ENCODE measurements at places on chromosomes 13 and 19.

GRCh38 chr19:50500060-50500752 lies 10.8 kb downstream of the JOSD2 start:
- DNase-seq = peak; percentile 59

DNA sequence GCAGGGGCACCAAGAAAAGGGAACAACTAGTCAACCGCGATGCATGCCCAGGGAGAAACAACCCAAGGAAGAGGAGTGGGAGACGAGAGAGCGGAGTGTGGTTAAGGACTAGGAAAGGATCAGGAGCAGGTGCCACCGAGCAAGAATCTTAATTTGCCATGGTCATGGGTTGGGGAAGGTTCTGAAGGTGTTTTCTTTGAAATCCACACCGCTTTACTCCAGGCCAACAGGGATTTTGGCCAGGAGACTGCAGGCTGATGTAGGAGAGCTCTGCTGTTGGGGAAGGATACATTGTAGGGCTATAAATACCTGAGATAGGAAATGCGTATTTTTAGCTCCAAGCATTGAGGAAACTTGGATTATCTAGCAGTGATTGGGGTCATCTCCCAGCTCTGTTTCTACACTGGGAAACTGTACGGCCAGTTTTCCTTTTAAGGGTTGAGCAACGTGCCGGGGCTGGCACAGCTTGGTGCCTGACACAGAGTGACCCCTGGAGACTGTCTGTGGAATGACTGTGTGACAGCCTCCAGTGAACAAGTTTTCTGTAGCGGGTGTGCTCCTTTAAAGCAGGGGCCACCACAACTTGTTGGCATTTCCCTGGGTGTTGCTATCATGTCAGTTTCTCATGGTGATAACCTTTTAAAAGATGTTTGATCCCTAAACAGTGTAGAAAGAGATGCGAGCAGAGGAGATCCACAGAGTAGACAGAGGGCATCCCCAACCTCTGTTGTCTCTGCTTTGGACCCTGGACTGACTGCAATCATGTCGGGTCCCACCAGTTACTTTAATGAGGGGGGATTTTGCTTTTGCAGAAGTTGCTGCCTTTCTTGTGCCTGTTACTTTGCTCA lies 34.3 kb downstream of the ZNF536 start:
- DNase-seq = peak; percentile 61

DNA sequence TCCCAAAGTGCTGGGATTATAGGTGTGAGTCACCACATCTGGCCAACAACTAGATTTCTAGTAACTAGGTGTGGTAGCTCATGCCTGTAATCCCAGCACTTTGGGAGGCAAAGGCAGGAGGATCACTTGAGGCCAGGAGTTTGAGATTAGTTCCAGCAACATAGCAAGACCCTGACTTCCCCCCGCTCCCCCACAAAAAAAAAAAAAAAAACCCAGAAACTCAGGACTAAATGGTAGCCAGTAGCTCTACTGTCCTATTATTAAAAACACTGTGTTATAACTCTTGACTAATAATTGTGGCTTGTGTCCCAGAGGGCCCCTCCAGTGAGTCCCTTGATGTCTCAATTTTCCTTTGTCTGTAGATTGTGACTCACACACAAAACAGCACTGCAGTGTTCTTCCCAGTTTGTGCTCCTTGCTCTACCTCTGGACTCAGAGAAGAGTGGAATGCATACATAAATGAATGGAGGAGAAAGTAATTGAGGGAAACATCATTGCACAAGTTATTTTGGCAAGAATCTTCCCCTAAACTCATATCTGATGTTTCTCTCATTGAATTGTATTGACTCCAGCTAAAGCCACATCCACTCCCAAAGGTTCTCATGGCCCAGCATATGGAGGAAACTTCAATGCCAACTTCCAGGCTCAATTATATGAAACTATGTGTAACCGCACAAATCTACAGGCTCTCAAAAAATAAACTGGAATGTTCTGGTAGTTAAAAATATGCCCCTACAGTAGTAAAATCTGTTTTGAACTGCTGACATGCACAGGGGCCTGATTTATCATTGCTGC lies 8.8 kb downstream of the TPT1 start:
- DNase-seq = no peak

DNA sequence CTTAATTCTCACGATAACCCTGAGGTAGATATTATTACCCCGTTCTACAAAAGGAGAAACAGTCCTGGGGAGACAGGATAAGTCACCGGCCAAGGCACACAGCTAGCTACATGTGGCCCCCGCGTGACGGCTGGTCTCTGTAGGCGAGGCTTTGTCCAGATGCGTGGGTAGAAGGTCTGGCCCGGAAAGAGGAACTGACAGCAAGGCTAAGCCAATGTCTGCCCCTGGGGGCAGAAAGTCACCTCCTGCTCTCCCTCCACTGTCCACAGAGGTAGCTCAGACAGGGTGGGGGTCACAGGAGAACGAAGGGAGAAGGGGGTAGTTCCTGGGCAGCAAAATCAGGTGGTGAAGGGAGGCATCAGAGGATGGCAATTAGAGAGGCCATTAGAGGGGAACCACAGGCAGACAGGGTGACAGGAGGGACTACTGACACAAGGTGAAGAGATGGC lies 1.8 kb downstream of the APOC4 start:
- no peak for DNase-seq
